ENCODE measurements at places on chromosomes 5 and 9. TPM values are rescaled to one million over a fixed set of nuclear protein-coding genes. Genes with fewer than 3 reads are reported as not detected.

The CAMK4 gene
- total RNA-seq, result 2.3 TPM

The KIF20A gene
- 0.54 TPM for total RNA-seq

The EMB gene
- 10.0 TPM for total RNA-seq

The TTC39B gene
- 9.1 TPM for total RNA-seq

The GNPDA1 gene
- total RNA-seq, result 23.0 TPM

The SLC12A2 gene
- 54.3 TPM for total RNA-seq

The FAM221B gene
- total RNA-seq, result not detected

The QRFP gene
- not detected for total RNA-seq

The TMEM174 gene
- total RNA-seq, result not detected

The SLCO4C1 gene
- total RNA-seq, result not detected

The SREK1 gene
- 78.0 TPM for total RNA-seq
